ENCODE measurements at places on chromosomes 2 and 18.
A peak's percentile ranks its signal among the peaks of the same experiment; 100 is the strongest.

- peak; percentile 48 for DNase-seq
These were observed 121.5 kb upstream of the CREB1 start for GRCh38 chr2:207408086-207408794.

- no peak for DNase-seq
These were observed 145.8 kb downstream of the KIAA1328 start for GRCh38 chr18:36974686-36975085.

- no peak for DNase-seq
These were observed 4.2 kb downstream of the ERMN start for GRCh38 chr2:157321466-157321865.

DNA sequence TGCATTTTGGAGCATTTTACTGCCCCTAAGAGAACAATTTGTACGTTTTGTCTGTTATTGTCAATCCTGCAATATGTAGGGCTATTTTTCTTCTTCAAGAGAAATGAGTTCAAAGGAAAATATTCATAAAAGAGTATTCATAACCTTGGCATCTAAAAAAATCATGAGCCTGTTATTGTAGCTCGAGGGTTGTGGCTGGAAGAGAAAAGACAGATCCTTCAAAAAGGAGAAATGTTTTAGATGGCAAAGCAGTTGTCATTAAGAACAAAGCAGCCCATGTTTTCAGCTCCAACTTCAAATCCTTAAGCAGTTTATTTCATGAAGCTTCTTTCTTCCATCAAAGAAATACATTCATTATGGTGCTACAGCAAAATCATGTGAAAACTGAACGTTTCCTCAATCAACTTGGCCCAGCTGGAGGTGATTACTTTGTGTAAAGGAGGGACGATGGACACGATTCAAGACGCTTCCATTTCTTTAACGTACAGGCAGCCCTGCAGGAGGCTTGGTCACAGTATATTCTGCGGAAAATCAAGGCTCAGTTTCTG is 31.4 kb downstream of the QPCT start:
- DNase-seq, result no peak

DNA sequence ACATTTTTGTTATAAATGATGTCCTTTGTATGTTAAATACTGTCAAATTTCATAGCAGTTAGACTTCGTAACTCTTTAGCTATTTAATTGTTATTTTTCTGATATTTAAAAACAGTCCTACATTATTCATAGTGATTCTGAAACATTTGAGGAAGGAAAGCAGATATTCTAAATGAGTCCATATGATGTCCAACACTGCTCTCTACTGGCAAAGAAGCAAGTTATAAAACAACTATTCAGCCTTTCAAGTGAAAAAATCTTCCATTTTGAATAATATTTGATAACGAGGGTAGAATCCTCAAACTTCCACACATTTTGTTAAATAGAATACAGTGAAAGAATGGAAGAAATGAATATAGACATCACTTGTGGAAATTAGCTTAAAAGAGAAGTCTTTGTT is 220.8 kb downstream of the GULP1 start:
- DNase-seq, result peak; percentile 38

DNA sequence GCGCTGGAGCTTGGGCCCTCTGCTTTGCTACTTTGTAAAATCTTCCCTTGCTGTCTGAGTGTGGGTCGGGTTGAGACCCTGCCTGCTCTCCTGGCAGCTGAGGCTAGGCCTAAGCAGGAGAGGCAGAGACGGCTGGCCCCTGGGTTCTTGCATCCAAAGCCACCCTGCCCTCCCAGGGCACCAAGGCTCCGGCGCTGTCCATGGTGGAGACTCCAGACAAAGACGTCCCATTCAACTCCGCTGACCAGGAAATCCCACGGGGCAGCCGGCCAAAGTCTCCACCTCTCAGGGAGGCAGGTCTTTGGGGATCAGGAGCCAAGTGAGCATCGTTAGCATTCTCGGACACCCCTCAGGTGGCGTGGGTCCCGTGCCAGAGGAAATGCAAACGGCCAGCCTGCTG is 2.6 kb upstream of the PRLH start:
- no peak for DNase-seq

DNA sequence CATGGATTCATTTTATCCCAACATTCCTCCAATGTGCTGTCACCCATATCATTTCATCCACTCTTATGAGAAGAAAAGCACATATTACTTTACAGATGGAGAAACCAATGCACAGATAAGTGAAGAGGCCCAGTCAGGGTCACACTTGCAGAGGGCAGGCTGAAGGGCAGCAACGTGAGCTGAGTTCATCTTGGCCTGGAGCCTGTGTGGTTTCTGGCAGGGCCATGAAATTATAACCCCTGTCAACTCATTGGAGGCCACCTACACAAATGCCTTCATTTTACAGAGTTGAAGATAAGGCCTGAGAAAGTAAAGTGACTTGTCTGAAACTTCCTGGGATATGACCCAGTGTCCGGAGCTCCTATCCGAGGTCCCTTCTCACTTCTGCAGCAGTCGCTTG is 88.4 kb upstream of the NRP2 start:
- DNase-seq, result no peak

GRCh38 chr18:79476918-79477571 is 81.3 kb downstream of the NFATC1 start:
- DNase-seq, result no peak

GRCh38 chr2:66634784-66635183 is 199.9 kb downstream of the MEIS1 start:
- DNase-seq, result no peak

- no peak for DNase-seq
These were observed 11.9 kb downstream of the NYAP2 start for GRCh38 chr2:225411452-225411851.

DNA sequence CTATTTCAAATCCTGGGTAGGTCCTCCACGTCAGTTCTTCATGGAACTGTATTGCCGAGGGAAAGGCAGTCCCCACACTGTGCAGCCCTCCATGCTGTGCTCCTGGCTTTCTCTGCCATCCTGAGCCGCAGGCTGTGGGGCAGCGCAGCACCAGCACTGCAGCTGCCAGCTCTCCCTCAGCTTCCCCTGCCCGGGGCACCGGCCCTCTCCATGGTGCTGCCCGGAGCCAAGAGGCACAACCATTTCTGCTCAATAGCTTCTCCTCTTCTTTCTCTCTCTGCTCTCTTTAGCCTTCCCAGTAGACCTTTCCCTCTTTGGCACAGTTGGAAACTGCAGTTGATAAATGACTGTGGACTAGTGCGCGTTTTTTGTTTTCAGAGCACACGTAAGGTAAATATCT is 12.1 kb downstream of the ANKRD23 start:
- no peak for DNase-seq

DNA sequence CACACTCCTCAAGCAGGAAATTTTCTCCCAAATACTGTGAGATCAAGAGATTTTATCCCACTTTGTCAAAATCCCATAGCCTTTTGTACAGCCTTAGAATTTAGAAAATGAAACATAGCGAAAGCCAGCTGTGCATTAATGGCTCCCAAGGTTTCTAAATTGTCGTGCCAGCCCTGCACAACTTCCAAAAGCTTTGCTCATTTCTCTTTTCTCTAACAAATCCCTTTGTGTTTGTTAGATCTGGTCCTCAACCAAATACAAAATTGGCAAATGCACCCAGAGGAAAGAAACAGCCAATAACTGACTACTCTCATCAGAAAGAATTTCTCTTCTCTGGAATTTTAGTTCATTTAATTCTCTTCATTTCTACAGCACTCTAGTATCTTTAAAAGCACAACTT is 361.1 kb downstream of the INSIG2 start:
- no peak for DNase-seq

DNA sequence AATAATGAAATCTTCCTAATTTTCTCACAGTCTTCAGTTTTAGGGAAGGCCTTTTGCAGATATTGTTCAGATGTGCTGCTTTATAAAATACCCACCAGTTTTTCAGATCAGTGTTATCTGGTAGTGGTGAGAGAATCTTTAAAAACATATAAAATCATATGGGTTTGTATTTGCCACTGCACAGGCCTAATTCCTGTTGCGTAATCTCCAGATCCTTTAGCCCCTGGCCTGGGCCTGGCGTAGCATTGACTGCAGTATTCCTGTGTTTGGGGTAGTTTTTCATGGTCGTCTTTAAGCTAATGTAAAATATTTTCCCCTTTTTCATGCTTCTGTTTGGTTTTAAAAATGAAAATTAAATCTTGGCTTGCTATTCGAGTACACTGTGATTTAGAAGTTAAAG is 43.2 kb downstream of the TSHZ1 start:
- no peak for DNase-seq

- peak; percentile 86 for DNase-seq
These were observed 28.5 kb downstream of the HPCAL1 start for GRCh38 chr2:10331027-10331701.

DNA sequence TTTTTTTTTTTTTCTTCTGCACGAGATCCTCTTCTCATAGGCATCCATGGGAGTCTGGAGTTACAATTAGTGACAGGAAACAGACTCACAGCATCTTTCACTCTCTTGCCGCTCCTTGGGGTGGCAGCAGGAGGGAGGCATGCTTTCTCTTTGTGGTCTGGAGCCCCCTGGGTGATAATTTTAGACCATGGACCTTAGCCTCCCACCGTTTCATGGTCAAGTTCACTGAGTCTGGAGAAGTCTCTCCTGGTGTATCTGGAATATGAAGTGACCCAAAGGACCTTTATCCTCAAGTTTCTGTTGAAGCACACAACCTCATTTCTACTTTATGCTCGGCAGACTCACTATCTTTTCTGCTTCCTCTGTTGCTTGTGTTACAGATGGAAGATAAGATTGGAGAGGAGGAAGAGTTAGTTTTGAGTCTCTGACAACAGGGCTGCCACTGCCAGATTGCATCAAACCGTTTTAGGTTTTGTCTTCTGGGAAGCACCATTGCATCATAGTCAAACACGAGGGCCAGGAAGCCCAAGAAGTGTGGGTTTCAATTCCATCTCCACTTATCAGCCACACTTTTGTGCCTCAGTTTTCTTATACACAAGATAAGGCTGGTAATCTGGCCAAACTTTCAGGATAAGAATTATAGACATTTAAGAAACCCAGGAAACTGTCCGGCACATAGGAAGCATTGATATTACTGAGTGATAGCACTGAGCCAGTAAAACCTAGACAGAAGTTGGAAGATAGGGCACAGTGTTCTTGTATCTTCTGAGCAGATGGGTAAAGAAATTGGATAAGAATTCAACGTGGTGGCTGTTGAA is 62.3 kb downstream of the ADCYAP1 start:
- no peak for DNase-seq

GRCh38 chr2:45353879-45354278 is 257.2 kb downstream of the SRBD1 start:
- peak; percentile 88 for DNase-seq

DNA sequence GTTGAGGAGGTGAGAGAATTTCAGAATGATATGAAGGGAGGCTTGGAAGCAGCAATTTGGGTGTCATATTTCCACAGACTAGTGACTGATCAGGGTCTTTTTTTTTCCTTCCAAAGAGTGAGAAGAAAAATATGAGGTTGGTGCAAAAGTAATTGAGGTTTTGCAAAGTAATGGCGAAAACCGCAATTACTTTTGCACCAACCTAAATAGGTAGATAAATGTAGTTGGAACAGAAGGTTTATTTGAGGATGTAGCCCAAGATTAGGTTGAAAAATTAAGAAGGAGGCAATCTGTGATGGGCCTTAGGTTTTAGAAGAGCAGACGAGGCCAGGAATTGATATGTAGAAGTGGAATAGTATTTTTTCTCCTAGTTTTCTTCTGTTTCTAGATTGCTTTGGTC is 7.8 kb upstream of the LTBP1 start:
- no peak for DNase-seq

- DNase-seq, result no peak
These were observed 88.0 kb downstream of the ATP8B1 start for GRCh38 chr18:57715073-57715472.

DNA sequence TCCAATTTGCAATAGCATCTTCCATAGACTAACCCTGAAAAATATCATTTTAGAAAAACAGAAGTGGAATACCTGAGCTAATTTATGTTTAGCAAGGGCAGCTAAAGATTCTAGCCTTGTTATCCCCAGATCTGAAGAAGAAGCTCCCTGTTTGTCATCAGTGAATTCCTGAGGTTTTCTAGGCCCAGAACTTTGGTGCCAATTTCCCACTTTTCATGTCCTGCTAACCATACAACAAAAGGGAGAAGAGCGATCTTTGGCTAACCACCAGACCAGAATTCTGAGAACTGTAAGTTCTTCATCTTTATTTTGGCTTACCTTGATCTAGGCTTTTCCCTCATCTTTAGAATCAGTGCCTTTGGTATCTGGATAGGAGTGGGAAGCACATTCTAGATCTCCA is 51.3 kb upstream of the RASGRP3 start:
- DNase-seq, result peak; percentile 35

GRCh38 chr2:240452462-240453256 is 17.2 kb downstream of the GPC1 start:
- peak; percentile 49 for DNase-seq

GRCh38 chr2:55014962-55015939 is 35.0 kb downstream of the RTN4 start:
- peak; percentile 63 for DNase-seq

DNA sequence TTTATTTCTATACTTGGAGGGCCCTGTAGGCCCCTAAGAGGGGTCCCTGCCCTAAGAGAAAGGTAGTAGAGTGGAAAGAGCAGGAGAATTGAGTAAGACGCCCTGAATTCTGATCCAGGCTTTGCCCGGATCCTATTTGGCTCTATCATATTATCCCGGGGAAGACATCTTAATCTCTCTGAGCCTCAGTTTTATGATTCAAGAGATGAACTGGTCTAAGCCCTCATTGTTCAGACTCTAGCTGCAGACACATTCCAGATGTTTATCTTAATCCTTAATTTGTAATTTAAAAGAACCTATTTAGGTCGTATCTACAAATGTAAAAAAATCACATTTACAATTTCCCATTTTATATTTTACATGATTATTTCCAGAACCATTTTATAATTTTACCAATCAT is 220.1 kb downstream of the AGPS start:
- DNase-seq, result no peak
